T47D (cell line): ENCODE measurements at places on chromosomes 13 and 19.

GRCh38 chr19:10390652-10391286 lies 10.4 kb upstream of the TYK2 start:
- DNase-seq: peak; percentile 51

- DNase-seq: no peak
Observed at GRCh38 chr13:50916701-50917184, 7.2 kb downstream of the RNASEH2B start.

- no peak for DNase-seq
Observed at GRCh38 chr19:11338569-11339253, 746 bp downstream of the RAB3D start.

DNA sequence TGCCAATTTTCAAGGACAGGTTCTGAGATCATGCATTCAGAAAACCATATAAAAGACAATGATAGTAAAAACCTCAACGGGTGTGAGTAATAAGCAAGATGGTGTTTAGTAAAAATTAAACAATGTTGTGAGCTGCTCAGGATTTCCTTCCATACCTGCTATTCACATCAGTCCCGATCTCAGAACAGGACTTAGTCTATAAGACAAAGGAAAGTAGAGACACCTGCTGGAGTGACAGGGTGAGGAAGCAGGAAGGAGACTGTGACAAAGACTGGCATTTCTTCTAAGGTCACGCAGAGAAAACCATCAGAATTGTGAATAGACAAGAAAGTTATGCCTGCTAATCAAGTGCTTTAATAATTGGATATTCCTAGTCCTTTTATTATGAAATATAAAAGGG lies 648.0 kb downstream of the DACH1 start:
- DNase-seq: peak; percentile 71

DNA sequence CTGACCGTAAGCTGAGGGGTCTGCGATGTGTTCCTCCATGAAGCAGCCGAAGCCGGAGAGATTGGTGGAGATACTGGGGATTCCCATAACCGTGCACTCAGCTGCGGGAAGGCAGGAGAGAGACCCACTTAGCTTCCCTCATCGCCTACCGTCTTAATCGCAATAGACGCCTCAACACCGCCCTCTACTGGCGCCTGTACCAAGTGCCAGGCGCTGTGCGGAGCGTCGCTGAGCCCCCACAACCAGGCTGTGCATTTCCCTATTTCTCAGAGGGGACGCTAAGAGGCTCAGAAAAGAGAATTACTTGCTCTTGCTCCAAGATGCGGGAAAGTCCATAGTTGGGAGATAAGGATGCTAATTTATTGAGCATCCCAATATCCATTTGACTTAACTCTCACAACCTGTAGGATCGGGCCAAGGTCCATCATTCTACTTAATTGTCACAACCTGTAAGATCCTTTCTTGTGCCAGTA lies 5.8 kb downstream of the FTL start:
- DNase-seq: no peak

GRCh38 chr13:55653497-55653896 lies 1487.2 kb upstream of the PRR20A start:
- no peak for DNase-seq

- DNase-seq: no peak
Observed at GRCh38 chr19:33055718-33056117, 9.0 kb downstream of the RHPN2 start.

GRCh38 chr13:114053026-114053425 lies 79.2 kb upstream of the C13orf46 start:
- no peak for DNase-seq

- DNase-seq: no peak
Observed at GRCh38 chr13:85383291-85383690, 415.9 kb downstream of the SLITRK6 start.

DNA sequence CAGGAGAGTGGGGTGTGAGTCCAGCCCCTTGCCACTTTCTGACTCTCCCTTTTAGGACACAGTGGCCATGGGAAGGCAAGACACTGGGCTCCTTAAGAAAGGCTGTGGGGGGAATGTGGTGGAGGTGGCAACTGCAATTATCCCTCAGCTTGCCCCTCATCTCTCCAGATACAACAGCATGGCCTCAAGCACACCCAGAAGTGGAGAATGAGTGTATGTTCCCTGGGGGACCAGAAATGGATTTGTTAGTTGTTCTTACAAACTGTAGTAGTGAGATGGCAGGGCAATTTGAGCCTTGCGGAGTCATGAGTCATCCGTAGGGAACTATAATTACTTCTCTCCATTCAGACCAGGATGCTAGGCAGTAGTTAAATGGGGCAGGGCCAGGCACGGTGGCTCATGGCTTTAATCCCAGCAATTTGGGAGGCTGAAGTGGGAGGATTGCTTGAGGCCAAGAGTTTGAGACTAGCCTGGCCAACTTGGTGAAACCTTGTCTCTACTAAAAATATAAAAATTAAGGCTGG lies 25.6 kb upstream of the CXCL17 start:
- DNase-seq: no peak

GRCh38 chr13:26909477-26909876 lies 148.9 kb upstream of the GPR12 start:
- no peak for DNase-seq

GRCh38 chr13:40063703-40064102 lies 408.2 kb downstream of the COG6 start:
- no peak for DNase-seq

GRCh38 chr19:9580728-9581127 lies 3.6 kb downstream of the ZNF121 start:
- DNase-seq: no peak

- DNase-seq: no peak
Observed at GRCh38 chr13:90798381-90798780, 549.1 kb upstream of the MIR17HG start.

- no peak for DNase-seq
Observed at GRCh38 chr13:100470866-100471505, 117.6 kb downstream of the GGACT start.

GRCh38 chr19:1622541-1622940 lies 17.3 kb upstream of the UQCR11 start:
- DNase-seq: no peak

GRCh38 chr19:2603334-2603733 lies 99.2 kb downstream of the GNG7 start:
- peak; percentile 45 for DNase-seq

DNA sequence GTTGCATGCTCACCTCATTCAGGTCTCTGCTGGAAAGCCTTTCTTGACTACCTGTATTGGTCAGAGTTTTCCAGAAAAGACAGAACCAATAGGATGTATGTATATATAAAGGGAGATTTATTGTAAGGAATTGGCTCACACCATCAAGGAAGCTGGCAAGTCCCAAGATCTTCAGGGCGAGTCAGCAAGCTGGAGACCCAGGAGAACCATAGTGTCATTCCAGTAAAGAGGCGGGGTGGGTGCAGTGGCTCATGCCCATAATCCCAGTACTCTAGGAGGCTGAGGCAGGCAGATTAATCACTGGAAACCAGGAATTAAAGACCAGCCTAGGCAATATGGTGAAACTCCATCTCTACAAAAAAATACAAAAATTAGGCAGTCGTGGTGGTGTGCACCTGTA lies 30.4 kb upstream of the FARP1 start:
- DNase-seq: no peak

DNA sequence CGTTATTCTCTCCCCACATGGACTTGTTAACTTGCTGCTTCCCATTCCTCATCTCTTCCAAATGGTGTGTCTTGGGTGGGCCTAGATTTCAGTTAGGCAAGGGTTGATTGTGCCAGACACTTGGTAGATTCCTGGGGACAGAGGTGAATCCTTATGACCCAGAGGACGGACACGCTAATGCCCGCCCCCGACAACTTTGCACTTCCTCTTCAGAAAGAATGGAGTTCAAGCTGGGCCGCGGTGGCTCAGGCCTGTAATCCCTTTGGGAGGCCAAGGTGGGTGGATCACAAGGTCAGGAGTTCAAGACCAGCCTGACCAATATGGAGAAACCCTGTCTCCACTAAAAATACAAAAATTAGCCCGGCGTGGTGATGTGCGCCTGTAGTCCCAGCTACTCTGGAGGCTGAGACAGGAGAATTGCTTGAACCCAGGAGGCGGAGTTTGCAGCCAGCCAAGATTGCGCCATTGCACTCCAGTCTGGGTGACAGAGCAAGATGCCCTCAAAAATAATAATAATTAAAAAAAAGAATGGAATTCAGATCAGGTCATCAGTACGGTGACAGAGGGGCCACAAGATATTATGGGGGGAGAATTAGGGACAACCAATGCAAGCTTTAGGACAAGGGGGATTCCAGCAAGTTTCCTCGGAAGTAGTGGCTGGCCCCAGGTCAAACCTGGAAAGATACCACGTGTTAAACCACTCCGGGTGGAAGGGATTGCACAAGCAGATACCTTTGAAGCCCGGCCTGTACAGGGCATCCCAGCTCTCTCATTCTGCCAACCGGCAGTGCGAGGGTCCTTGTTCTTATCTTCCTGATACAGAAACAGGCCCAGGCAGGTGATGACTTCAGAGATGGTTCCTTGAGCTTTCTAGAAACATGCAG lies 2.7 kb downstream of the MYO9B start:
- DNase-seq: no peak

DNA sequence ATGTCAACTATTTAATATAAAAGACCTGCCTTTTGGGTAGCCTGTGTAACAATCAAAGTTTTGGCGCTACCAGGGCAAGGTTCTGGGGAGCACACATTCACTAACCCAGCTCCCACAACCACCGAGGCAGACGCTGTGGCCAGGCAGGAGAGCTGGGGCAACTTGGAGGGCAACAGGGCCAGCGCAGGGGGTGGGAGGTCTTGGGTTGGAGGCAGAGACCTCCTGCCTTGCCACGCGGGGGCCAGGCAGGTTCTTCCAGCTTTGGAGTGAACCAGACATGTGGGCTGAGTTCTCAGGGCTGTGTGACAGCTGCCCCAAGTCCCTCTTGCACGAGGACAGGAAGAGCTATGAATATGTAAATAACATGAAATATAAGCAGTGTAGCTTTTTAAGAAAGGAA lies 30.3 kb upstream of the MCF2L start:
- DNase-seq: no peak

DNA sequence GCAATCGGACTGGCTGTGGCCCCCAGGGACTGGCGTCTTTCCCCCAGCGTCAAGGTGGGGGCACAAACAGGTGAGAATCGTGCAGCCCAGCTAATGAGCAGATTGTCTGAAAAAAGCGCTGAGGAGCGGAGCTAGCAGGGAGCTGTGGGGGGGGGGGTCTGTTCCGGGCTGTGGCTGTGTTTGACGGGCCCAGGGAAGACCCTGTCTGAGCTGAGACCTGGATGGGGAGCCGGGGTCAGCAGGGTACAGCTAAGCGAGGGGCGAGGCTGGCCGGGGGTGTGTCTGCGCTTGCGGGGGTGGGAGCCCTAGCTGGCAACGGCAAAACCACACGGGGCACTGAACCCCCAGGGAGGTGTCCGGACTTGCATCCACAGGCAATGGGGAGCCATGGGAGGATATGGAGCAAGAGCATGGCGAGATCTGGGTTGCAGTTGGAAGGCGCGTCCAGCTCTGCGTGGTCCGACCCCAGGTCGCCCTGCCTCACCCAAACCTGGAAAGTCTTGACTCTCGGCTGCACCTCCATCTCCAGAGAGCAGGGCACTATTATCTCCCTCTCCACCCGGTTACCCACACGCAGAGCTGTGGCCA lies 4.6 kb downstream of the LINGO3 start:
- DNase-seq: no peak

- DNase-seq: no peak
Observed at GRCh38 chr19:18308051-18308947, 14.6 kb downstream of the LSM4 start.
